ENCODE measurements at places on chromosomes 13 and 19. TPM values are rescaled to one million over a fixed set of nuclear protein-coding genes. Genes with fewer than 3 reads are reported as not detected.

DNA sequence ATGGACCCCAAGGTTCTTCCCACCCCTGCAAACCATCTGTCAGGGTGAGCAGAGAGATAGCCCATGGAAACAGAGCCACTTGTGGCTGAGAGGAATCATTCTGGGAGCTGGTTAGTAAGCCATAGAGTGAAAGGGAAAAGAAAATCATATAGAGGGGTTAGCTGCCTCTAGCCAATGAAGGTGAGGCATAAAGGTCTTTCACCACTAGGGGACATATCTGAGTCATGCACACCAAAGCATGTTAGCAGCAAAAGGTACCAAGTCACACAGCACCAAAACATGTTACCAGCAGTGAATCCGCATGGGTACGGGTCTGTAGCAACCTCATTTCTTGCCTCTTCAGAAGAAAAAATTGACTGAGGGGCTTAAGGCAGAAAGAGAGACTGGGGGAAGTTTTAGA, 76.7 kb upstream of the ZNF43 start:
- no peak for DNase-seq

GRCh38 chr13:45768656-45769479, 66.7 kb downstream of the CBY2 start:
- no peak for DNase-seq

Gene ZNF528
- polyA plus RNA-seq, result 30.9 TPM

- DNase-seq, result no peak
Measured at GRCh38 chr13:71240911-71241310, 626.1 kb downstream of the DACH1 start.

DNA sequence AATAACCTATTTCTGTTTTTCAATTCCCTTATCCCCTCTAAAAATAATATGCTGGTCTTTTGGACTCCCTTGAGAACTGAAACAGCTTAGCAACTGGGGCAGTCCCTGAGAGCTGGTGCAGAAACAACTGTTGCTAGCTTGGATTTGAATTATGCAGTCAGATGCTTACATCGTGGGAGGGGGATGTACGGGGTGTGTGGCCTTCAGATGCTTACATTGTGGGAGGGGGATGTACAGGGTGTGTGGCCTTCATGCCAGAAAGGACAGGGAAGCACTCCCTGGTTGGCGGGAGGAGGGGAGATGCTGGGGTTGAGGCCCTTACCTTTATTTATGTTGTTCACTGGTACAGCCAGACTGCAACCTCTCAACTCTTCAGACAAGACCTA, 25.6 kb downstream of the LRCH1 start:
- DNase-seq, result no peak

DNA sequence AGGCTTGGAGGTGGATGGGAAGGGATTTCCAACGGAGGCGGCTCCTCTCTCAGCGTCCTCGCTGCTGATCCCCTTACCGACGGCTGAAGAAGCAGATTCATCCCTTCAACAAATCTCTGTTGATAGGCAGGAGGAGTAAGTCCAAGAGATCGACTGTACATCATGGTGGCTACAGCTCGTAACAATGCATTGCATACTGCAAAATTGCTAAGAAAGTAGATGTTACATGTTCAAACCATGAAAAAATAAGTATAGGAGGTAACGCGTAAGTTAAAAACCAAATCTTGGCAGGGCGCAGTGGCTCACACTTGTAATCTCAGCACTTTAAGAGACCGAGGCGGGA, 468 bp upstream of the SLC39A3 start:
- DNase-seq, result no peak

Gene RDH8
- not detected for polyA plus RNA-seq

- no peak for DNase-seq
Measured at GRCh38 chr13:20124303-20124702, 36.5 kb downstream of the GJA3 start.

- no peak for DNase-seq
Measured at GRCh38 chr13:76379341-76380105, 506.7 kb downstream of the KCTD12 start.

Gene MFSD12
- polyA plus RNA-seq, result 68.4 TPM

DNA sequence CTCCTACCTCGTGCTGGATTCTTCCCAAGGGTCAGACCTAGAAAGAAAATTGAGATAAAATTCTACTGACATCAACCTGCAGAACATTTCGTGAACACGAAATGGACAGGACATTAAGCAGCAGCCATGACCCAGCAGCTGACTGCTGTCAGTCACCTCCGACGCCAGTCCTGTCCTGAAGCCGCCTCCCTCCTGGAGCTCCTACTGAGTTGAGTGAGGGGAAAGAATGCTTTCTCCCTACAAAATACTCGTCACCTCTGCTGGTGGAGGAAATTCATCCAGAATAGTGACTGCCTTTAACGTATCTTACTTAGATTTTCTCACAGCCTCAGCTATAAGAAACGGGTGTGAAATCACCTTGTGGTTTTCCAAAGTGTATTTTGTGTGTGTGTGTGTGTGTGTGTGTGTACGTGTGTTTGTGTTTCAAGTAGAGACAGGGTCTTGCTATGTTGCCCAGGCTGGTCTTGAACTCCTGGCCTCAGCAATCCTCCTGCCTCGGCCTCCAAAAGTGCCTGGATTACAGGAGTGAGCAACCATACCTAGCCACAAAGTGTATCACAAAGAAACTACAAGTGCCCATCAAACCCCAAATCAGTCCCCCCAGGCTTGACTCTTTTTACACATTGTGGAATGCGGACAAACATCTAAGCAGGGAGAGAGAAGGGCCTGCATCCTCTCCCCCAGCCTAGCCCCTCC, 2.3 kb upstream of the C13orf42 start:
- DNase-seq, result no peak

Gene TEX29
- not detected for polyA plus RNA-seq

Gene VSTM2B
- polyA plus RNA-seq, result 1.6 TPM

Gene DENND1C
- 32.0 TPM for polyA plus RNA-seq

Gene FBXO17
- polyA plus RNA-seq, result 51.0 TPM

GRCh38 chr13:53200498-53201453, 172.2 kb downstream of the OLFM4 start:
- peak; percentile 47 for DNase-seq

Gene SLC25A30
- polyA plus RNA-seq, result 29.3 TPM

DNA sequence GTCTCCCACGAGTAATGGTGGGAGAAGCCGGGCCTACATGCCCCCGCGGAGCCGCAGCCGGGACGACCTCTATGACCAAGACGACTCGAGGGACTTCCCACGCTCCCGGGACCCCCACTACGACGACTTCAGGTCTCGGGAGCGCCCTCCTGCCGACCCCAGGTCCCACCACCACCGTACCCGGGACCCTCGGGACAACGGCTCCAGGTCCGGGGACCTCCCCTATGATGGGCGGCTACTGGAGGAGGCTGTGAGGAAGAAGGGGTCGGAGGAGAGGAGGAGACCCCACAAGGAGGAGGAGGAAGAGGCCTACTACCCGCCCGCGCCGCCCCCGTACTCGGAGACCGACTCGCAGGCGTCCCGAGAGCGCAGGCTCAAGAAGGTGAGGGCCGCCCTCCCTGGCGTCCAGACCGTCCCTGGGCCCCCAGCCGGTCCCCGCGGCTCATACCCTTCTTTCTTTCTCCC, 1.4 kb upstream of the USF2 start:
- no peak for DNase-seq

Gene UHRF1
- polyA plus RNA-seq, result 33.8 TPM

DNA sequence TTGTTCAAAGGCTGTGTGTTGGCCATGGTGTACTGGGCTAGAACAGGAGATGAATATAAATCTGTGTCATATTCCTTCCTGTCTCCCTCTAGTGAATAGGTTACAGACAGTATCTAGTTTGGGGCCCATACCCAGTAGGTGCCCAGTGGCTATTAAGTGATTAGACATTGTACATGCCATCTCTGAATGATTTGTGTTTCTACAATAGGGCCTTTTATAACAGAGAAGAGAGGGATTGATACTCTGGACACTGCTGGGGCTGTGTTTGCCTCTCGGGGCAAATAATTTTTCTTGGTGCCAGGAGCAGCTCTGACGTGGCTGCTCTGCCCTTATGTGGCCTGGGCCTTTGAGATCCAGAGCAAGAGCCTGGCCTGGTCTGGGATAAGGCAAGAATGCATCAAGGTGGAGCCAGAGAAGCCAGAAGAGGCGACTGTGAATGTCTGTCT, 403.1 kb downstream of the SPRY2 start:
- no peak for DNase-seq

DNA sequence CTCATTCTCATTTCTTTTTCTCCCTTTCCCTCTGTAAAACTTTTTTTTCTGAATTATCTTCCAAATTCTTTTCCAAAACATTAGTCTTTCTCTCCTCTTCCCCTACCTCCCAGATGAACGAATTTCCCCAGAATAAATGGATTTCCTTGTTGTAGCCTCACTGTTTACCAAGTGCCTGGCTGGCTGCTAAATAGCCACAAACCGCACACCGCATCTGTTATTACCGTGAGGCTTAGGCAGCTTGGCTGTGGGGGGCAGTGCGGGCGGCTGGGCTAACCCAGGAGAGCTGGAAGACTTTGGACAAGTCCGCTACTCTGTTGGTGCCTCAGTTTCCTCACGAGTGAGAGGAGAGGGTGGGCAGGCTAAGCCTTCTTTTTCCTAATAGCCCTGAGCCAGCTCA, 10.7 kb downstream of the IL17D start:
- no peak for DNase-seq

Gene SHISA7
- polyA plus RNA-seq, result 0.27 TPM

GRCh38 chr13:73399347-73400216, 340.8 kb downstream of the KLF5 start:
- no peak for DNase-seq

GRCh38 chr13:45909673-45910072, 58.1 kb upstream of the SIAH3 start:
- DNase-seq, result no peak

Gene ZNF616
- polyA plus RNA-seq, result 18.3 TPM

- no peak for DNase-seq
Measured at GRCh38 chr13:40170091-40170490, 496.4 kb downstream of the FOXO1 start.

Gene KIR3DL2
- not detected for polyA plus RNA-seq

DNA sequence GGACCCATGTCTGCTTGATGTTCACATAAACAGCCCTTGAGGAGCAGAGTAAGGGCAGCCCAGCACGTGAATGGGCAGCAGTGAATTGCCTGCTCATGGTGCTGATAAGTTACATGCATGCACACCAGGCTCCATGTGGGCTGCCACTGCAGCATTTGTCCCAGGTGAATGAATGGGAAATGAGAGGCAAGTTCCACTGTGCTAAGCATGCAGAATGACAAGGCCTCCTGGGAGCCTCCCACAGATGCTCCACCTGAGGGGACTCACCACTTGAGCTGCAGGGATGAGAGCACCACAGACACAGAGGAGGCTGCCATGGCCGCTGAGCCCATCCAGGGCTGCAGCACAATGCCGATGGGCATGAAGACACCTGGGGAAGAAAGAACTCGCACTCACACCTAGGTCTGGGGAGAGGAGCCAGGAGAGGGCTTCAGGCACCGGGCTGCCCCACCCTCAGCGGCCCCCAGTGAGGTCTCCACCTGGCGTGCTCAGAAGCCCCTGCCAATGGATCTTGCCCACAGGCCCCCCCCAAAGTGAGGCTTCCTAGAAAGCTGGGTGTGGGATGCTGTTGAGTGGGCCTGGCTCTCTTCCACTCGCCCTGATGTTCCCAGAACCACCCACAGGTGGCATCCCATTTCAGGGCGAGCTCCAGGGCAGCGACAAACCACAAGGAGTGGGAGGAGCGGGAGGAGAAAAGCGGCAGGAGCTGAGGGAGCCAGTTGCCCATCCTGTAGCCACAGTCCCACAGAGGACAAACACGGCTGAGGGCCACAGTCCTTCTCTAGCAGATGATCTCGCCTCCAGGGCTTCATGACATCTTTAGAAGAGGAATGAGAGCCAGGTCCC, 73.8 kb downstream of the CCDC70 start:
- DNase-seq, result no peak

DNA sequence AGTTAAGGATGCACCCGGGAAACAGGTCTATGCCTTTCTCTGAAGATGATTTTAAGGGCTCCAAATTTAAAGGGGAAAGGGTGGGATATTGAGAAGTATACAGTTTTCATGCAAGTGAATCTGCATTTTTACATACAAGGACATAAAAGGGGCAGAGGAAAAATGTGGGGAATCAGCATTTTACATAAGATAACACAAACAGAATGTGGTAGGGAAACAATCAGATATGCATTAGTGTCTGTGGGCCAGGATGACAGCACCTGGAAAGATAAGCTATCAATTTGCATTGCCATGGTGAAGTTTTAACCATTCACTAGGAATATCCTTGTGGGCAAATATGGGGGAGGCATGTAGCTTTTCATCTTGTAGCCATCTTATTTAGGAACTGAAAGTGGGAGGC, 24.1 kb downstream of the IGFL3 start:
- DNase-seq, result no peak

- DNase-seq, result no peak
Measured at GRCh38 chr13:113411216-113412023, 41.9 kb downstream of the ADPRHL1 start.

GRCh38 chr13:114078461-114079451, 53.7 kb downstream of the RASA3 start:
- DNase-seq, result no peak

- no peak for DNase-seq
Measured at GRCh38 chr13:52884429-52885010, 36.1 kb upstream of the PCDH8 start.

GRCh38 chr13:98981369-98982080, 3.7 kb upstream of the DOCK9 start:
- no peak for DNase-seq

DNA sequence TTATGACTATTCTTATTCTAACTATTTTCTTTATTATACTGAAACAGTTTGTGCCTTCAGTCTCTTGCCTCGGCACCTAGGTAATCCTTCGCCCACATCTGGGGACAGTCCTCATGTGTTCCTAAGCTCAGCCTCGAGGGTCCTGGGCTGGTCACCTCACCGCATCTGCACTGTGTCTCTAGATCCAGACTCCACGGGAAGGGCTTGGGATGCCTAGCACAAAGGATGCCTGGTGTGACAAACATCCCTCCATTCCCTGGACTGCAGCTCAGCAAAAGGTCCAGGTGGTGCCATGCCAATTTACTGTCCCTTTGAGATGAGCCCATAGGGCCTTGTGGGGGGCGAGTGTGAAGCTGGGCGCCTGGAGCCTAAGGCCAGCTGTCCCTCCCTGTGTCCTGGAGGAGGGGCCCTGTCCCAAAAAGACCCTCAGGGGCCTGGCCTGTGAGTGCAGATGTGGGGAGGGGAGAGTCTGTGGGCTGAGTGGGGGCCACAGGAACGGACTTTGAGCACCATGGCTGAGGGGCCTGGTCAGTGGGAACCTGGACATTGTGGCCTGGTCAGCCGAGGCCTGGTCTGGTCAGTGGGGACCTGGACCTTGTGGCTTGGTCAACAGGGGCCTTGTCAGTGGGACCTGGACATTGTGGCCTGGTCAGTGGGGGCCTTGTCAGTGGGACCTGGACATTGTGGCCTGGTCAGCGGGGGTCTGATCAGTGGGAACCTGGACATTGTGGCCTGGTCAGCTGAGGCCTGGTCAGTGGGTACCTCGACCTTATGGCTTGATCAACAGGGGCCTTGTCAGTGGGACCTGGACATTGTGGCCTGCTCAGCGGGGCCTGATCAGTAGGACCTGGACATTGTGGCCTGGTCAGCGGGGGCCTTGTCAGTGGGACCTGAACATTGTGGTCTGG, 45.1 kb upstream of the TPM4 start:
- DNase-seq, result no peak

GRCh38 chr19:18230941-18231734, 4.9 kb upstream of the PDE4C start:
- no peak for DNase-seq
